ENCODE measurements at places on chromosomes 12 and 14.

DNA sequence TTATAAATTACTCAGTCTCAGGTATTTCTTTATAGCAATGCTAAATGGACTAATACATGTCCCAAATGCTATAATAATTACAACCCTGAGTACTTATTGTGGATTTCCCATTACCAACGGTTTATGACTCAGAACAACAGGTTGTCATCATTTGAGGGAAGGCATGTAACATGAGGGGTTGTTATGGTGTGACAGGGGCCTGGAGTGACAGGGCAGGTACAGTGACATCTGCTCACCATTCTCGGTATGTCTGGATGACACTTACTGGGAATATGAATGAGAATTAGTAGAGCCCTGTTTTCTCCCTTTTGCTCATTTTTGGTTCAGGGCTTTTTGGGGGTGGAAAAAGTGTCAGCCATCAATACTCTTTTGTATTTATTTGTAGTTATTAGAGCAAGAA lies 36.2 kb upstream of the FERMT2 start:
- no peak for DNase-seq

GRCh38 chr12:71315328-71315985 lies 124.1 kb upstream of the LGR5 start:
- DNase-seq, result no peak

DNA sequence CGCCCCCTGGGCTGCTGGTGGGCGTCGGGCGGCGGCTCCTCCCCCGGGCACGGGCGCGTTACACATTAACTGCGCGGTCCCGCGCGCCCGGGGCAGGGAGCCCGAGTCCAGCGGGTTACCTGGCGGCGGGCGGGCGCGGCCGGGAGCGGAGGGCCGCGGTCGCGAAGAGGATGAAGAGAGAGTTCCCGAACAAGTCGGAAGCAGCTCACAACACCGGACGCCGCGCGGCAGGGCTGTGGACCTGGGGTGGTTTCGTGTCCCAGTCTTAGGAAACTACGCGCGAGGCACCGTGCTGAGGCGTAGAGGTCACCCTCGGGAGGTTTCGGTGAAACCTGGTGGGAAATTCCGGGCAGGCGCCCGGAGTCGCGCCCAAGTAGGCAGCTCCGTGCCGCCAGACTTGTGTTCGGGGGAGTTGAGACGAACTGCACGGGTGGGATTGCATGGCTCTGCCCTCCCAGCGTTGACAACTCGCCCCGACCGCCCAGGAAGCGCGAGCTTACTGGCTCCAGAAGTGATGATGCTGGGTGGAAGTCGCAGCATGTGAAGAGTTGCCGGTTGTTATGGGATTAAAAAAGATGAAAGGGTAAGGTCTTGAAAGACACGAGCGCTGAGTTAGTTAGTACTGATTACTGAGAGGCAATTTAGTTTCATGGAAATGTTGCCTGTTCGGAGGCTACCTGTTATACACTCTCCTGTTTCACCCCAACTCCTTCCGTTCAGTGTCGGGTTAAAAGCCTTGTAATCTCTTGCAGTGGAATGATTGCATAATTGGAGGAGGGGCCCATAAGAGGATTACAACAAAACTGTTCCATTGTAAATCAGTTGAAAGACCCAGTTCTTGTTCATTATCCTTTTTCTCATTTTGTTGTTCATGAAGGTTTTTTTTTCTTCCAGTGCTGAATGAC lies 879 bp downstream of the RAB3IP start:
- peak; percentile 80 for DNase-seq

- no peak for DNase-seq
Observed at GRCh38 chr12:31317471-31318395, 8.2 kb downstream of the SINHCAF start.

DNA sequence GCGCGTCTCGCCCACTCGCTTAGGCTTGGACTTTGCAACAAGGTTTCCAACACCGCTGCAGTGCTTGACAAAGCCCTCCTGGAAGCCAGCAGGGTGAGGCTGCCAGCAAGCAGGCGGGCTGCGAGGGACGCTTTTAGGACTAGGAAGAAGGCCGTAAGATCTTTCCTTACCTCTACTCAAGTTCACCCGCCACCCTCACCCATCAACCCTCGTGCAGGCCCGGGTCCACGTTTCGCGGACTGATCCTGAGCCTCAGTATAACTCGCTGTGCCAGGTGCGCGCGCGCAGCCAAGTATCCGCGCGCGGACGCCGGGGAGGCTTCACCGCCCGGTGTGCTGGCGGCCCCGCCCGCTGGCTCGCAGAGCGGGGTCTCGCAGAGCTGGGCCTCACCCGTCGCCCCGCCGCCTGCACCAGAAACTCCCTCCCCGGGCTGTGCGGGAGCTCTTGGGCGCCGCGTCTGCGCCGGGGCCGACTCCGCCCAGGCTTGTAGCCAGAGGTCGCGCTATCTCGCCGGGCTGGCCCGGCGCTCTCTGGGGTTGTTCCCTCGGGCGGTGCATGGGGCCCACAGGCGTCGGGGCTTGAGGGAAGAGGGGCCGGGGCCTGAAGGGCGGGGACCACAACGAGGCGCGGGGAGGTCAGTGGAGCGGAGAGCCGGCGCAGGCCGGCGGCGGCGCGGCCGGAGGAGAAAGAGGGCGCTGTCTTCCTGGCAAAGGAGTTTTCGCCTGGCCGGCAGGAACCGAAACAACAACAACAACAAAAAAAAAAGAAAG lies 7.6 kb upstream of the SIX1 start:
- no peak for DNase-seq

- DNase-seq, result no peak
Observed at GRCh38 chr14:31216359-31216758, 8.8 kb upstream of the HECTD1 start.

- no peak for DNase-seq
Observed at GRCh38 chr12:118126119-118126757, 9.7 kb upstream of the PEBP1 start.

- no peak for DNase-seq
Observed at GRCh38 chr14:51248016-51248987, 8.3 kb downstream of the TMX1 start.

GRCh38 chr12:71269281-71269598 lies 111.4 kb upstream of the TSPAN8 start:
- DNase-seq, result no peak

GRCh38 chr12:76762601-76762980 lies 1.3 kb upstream of the ZDHHC17 start:
- no peak for DNase-seq

DNA sequence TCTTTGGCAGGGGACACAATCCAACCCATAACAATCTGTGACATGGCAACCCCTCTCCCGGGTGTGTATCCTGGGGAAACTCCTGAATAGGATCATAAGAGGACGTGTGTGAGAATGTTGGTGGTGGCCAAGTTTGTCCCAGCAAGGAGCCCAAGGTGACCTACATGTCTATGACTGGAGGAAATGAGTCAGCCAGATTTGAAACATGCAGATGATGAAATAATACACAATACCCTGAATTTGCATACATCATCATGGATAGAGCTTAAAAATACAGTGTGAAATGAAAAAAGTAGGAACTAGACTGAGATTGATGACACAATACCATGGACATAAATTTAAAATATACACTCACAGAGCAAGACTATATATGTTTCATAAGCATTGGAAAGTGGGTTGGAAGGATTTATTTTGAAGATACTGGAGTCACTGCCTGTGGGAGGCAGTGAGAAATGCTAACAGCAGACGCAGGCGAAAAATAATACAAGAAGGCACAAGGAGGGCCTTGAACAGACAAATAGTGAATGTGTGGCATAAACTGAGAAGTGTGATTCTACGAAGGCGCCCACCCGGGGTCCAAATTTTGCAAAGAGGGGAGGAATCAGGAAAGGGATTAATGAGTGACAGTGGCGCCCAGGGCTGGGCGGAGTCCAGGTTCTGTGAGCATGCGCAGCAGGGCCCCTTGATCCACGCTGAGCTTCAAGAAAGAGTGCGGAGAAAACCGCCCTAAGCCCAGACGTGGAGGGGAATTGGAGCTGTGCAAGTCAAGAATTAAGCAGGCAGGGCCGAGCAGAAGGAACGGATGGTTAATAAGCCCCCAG lies 7.0 kb upstream of the MAP1LC3B2 start:
- DNase-seq, result no peak

DNA sequence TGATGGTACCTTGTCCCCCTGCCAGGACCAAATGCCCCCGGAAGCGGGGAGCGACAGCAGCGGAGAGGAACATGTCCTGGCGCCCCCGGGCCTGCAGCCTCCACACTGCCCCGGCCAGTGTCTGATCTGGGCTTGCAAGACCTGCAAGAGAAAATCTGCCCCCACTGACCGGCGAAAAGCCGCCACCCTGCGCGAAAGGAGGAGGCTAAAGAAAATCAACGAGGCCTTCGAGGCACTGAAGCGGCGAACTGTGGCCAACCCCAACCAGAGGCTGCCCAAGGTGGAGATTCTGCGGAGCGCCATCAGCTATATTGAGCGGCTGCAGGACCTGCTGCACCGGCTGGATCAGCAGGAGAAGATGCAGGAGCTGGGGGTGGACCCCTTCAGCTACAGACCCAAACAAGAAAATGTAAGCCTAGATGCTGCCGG lies 410 bp downstream of the MYF6 start:
- DNase-seq, result no peak

DNA sequence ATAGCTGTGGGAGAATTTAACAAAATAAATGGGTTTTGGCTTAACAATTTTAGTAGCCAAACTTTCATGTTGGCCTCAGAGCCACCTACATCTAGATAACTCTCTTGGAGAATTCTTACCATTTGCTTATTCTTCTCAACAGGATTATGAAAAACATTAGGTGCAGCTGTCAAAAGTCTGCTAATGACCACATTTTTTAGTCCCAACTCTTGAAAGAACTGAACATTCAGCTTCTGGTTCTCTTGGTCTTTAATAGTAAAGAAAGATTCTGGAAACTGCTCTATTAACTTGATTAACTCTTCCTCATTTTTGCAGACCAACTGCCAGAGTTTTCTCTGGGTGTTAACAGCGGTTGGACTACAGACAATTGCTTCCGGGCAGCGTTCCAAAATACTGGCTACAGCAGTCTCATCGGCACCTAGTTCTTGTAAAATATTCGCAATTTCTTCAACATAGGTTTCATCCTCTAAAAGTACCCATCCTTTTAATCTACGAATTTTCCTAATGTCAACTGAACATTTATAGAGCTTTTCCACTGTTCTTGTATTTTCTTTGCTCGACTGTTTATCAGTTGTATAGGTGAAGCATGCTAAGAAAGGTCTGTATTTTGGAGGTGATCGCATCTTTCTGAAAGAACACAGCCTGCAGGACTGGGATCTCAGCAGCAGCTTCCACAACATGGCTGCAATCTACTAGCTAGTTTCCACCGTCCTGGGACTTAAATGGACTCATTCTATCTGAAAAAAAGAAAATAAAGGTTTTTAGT lies 8.7 kb downstream of the MTERF2 start:
- DNase-seq, result no peak

- DNase-seq, result peak; percentile 85
Observed at GRCh38 chr12:64759035-64759894, at the start of gene GNS. TSS of gene GNS (minus strand) at chr12:64759406. CDS start at chr12:64759276, 130 bp downstream.

- no peak for DNase-seq
Observed at GRCh38 chr12:22014783-22015144, 31.3 kb upstream of the CMAS start.

DNA sequence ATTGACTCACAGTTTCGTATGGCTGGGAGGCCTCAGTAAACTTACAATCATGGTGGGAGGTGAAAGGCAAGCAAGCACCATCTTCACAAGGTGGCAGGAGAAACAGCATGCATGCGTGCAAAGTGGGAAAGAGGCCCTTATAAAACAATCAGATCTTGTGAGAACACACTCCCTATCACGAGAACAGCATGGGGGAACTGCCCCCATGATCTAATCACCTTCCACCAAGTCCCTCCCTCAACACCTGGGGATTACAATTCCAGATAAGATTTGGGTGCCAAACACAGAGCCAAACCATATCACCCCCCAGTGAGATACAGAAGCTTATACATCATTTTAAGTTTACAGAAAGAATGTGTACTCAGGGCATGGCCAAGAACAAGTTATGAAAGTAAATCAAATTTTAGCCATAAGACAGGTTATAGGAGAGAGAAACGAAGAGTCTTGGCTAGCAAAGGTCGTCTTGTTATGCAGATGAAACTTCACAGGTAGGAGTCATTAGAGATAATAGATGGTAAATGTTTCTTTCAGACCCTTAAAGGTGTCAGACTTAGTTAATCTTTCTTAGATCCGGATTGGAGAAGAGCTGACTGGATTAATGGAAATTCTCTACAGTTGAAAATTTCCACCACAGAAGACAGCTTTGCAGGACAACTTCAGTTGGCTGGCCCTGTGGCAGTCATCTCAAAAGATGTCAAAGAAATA lies 79.8 kb upstream of the SEL1L start:
- DNase-seq, result no peak

DNA sequence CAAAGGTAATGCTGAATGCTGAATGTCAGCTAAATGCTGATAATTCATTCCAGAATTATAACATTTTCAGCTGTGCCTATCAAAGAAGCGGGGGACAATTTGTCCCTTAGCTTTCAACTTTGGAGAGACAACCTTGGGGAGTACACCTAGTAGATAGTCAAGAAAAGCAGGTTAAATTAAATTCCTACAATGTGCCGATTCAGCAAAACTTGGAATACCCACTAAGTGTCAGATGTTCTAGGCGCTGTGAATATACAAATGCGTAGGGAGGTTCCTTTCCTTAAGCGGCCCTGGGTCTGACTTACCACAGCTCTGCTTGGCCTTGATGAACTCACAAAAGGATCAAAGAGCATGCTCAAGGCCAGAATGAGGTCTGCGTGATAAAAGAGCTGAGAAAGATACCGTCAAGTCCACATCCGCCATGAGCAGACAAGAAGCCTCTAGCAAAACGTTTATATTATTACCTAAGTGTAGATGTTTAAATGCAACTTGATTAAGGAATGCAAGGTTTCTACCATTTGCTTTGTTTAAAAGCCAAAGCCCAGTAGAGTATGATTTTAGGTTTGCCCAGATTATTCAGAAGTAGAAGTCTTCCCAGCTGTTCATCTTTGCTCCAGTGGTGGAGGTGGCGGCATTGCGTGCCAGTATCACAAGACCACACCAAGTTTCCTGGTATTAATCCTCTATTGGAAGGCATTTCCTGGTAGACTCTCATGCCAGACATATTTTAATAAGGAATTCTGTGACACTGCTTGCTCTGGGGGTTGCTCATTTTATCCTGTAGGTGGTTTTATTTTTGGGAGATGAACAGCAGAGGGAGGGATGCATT lies 368.6 kb downstream of the DPF3 start:
- no peak for DNase-seq

GRCh38 chr12:29725587-29726320 lies 58.0 kb downstream of the TMTC1 start:
- DNase-seq, result no peak

DNA sequence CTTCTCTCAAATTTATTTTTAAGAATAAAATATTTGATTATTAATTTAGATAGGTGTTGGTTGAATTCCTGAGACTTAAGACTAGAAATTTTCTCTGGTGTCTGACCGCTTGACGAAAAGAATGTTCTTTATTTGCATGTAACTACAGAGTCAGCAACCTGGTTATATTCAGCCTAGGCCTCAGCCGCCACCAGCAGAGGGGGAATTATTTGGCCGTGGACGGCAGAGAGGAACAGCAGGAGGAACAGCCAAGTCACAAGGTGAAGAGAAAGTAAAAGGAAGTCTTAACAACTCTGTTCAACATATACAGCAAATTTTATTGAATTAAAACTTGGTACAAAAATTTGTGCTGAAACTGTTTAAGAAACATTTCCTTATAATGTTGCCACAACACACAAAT lies 5.2 kb downstream of the PIWIL1 start:
- DNase-seq, result no peak
